ENCODE measurements at places on chromosomes 5 and 9.

GRCh38 chr9:7132605-7133004 is 374.8 kb downstream of the KDM4C start:
- no peak for DNase-seq

DNA sequence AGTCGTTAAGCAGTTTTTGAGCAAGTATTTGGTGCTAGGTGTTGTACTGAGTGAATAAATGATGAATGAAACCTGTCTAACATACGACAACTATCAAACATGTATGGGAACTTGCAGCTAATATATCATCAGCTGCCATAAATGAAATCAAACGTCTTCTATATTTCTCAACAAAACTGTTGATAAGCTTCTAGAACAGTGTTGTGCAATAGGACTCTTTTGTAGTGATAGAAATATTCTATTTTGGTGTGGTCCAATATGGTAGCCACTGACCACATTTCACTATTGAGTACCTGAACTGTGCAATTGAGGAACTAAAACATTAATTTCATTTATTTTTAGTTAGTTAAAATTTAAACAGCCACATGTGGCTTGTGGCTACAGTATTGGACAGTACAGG is 16.3 kb upstream of the FYB1 start:
- DNase-seq: no peak

DNA sequence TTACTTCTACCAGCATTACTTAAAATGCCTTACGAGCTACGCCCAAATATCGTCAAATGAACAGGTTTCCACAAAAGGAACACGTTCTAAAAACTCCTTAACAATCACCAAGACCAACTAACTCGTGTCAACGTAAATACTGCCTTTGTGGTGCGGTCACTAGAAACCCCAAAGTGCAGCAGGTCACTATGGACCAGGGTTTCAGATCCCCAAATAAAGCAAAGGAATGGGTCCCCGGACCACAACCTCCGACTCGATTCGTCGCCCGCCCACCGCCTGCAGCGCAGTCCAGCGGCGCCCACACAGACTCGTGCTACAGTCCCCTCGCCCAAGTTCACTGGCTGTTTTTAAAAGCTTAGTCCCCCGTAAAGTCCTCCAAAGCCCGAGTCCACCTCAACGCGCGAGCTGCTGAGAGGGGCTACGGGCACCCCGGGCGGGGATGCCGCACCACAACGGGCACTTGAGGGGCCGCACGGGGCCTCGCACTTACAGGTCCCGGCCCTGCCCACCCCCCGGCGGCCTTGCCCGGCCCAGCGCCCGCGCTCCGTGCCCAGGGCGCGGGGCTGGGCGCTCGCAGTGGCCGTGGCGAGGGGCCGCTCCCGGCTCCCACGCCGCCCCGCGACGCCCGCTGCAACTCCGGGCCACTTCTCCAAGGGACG is 1.1 kb downstream of the NFIB start:
- peak; percentile 59 for DNase-seq

DNA sequence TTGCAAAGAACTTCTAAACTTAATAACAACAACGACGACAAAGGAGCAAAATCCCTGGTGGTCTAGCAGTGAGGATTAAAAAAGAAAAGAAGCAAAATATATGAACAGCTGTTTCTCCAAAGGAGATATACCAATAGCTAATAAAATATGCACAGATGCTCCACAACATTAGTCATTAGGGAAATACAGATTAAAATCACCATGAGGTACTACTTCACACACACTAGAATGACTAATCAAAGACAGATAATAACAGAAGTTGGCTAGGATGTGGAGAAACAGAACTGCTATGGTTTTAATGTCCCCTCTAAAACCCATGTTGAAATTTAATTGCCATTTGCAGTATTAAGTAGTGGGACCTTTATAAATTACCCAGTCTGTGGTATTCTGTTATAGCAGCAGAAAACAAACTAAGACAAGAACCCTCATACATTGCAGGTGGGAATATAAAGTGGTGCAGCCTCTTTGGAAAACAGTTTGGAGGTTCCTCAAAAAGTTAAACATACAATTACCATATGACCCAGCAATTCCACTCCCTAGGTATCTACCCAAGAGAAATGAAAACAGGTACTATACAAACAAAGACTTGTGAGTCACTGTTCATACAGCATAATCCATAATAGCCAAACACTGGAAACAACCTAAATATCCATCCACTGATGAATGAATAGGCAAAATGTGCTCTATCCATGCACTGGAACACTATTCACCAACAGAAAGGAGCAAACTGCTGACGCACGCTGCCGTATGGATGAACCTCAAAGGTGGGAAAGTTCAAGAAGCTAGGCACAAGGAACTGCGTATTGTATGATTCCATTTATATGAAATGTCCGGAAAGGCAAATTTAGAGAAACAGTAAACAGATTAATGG is 11.4 kb upstream of the DUSP1 start:
- peak; percentile 32 for DNase-seq

- peak; percentile 55 for DNase-seq
These were observed 10.0 kb upstream of the C5 start for GRCh38 chr9:121059998-121060636.

DNA sequence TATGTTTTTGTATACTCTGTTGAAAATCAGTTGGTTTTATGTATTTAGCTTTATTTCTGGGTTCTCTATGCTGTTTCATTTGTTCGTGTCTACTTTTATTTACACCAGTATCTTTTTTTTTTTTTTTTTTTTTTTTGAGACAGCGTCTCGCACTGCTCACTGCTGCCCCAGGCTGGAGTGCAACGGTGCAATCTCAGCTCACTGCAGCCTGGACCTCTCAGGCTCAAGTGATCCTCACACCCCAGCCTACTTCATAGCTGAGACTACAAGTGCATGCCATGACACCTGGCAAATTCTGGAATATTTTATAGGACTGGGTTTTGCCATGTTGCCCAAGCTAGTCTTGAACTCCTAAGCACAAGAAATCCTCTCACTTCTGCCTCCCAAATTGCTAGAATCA is 869.4 kb upstream of the CDH6 start:
- no peak for DNase-seq

- peak; percentile 58 for DNase-seq
These were observed at the start of gene GLIPR2 for GRCh38 chr9:36136272-36136893. GLIPR2 (plus strand) TSS chr9:36136733; CDS start chr9:36136779, 46 bp downstream.

DNA sequence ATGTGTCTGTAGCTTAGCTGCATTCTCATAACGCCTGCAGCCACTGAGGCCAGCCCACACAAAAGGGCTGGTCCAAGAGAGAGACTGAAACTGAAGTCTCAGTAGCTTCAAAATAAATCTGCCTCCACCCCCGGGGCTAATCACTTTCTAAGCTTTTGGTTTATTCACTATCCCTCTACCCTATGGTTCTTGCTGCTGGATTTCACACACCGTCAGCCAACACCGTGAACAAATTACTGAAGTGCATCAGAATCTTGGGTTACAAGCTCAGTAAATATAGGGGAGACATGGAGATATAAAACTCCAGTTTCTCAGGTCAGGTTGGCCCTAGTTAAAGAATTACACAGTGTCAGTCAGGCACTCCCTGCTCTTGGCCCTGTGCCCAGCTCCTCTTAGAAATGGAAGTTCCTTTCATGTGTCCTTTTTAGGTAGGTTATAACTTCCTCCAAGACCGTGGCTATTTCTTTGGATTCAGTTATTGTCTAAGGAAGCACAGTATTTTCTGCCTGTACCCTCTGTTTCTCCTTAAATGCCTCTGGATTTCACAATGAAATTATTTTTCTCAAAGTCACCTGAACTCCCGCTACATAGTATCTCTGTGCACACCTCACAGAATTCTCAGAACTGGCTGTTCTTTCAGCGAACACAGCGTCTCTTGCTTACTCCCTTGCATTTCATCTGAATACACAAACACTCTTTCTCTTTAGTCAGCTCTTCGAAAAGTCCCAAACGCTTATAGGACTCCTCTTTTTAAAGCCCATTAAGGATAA is 112.5 kb downstream of the FAM174A start:
- DNase-seq: peak; percentile 76

- DNase-seq: no peak
These were observed 1384.3 kb upstream of the WWC1 start for GRCh38 chr5:166906991-166907713.

- no peak for DNase-seq
These were observed 58.3 kb upstream of the AKNA start for GRCh38 chr9:114446036-114446435.

DNA sequence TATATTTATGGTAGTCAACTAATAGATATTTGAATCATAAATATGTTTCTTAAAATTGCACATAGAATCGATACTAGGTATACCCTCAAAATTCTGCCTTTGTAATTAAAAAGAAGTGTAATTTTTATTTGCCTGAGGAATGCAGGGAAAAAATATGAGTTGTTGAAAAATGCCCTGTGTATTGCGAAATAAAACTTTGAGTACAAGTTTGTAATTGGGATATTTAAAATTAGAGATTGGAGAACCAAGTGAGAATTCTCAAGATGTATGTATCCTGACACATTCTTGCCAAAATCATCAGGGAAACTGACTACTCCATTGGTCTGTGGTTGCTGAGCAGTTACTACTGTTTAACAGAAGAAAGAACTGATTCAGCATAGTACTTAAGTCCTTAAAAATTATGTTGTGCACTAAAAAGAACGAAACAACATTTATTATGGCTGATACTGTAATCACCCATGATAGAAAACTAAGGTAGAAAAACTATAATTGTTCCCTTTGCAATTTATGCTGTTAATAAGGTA is 36.0 kb downstream of the ST8SIA4 start:
- no peak for DNase-seq

GRCh38 chr5:126277762-126278161 is 145.4 kb upstream of the GRAMD2B start:
- no peak for DNase-seq

DNA sequence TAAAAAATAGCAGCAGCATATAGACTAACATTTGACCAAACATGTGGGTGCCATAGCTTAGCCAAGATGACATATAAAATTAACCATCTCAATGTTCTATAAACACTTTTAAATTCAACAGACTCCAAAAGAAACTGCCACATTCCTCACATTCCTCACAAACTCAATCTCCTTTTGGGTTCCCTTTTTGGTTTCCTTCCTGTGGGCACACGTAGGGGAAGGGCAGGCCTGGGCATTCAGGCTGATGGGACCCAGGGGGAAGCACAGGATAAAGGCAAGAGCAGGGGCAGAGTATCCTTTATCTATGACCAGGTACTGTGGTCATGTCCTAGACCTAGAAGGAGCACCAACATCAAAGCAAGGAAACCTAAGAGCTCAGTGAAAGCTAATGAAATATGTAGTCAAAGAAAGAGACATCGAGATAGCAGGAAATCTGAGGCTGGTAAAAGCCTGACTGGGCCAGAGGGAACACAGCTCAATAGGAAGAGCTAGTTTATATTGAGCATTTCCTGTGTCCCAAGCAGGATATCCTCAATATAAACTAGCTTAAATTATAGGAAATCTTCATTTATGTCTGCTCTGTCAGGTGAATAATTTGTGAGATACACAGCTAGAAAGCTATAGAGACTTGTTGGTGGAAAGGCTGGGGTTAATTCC is 13.6 kb upstream of the ERAP1 start:
- no peak for DNase-seq

DNA sequence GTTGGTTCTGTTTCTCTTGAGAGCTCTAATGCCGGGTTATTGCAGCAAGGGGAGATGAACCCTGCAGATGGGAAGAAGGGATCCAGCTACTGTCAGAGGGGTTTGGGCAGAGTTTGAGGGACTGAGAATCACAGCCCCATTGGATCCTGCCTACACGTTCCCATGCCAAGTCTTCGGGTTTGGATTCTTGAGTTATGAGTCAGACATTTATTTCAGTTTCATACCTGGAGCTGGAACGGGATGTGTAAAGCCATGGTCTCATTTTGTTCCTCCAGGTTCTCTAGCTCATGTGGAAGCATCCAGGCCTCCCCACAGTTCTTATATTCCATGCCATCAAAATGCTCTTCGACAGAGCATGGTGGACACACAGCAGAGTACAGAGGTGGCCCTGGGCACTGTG is 275.4 kb upstream of the IRX4 start:
- no peak for DNase-seq

GRCh38 chr5:61964201-61964600 is 341.8 kb upstream of the KIF2A start:
- no peak for DNase-seq

- no peak for DNase-seq
These were observed 70.4 kb upstream of the NEK6 start for GRCh38 chr9:124187311-124187710.

GRCh38 chr9:134413890-134414623 is 87.8 kb downstream of the RXRA start:
- DNase-seq: no peak

All from large intestine (tissue), 12 donors.